BJ (cell line): ENCODE measurements at places on chromosomes 1 and 21. TPM values are rescaled to one million over a fixed set of nuclear protein-coding genes. Genes with fewer than 3 reads are reported as not detected.

The BACE2 gene
- 35.8 and 38.5 TPM in 2 replicates for polyA plus RNA-seq

DNA sequence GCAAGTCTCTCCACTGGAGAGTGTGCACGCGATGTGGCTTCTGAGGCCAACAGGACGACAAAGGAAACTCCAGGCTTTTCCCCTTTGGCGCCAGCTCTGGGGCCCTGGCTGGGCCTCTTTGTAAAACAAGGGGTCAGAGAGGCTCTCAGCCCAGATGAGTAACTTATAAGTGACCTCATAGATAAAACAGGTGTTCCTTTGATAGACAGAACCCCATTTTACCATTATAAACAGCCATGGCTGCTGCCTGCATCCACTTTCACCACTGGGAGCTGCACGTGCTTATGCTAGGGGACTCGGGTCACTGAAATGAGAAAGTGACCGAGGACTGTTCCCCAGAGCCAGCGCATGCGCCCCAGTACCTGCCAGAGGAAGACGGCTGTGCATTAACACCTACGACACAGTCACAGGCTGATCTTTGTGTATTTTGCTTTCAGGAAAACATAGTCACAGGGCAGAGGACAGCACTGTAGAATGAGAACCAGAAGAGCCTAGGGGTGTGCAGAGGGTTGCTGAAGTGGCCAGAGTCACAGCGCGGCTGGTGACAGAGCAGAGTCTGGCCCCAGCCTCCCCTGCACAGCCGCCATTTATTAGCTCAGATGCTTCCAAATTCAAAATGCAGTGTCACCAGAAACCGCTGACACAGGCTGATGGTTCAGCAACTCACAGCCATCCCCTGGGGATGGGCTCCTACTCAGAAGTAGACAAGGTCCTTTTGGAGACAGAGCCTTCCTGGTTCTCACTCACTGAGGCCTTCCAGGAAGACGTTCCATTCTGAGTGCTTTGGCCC lies 12.7 kb downstream of the RNF207 start:
- DNase-seq: no peak

- no peak for DNase-seq
Observed at GRCh38 chr1:55194851-55195250, 20.3 kb downstream of the USP24 start.

DNA sequence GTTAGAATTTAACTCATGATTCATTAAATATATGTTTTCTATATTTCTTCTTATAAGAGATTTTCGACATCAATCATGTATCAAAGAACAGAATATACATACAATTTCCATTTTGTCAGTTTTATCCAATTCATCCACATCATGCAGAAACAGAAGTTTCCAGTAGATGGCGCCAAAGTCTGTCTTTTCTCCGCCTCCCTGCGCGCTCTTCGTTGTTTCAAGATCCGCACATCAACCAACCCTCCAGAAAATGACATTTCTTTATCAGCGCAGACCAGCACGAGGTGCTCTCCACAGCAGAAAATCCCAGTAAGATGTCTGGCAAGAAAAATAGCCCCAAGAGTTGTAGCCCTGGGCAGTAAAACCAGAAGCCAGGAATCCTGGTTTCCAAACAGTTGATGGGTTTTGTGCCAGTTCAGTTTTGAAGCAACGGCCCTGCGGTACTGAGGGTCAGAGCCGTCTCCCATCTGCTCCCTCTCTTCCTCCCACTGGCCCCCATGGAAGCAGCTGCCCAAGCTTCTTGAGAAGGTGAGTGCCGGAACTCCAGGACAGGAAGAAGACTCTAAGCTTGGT lies 38.6 kb upstream of the GPR137B start:
- DNase-seq: no peak

DNA sequence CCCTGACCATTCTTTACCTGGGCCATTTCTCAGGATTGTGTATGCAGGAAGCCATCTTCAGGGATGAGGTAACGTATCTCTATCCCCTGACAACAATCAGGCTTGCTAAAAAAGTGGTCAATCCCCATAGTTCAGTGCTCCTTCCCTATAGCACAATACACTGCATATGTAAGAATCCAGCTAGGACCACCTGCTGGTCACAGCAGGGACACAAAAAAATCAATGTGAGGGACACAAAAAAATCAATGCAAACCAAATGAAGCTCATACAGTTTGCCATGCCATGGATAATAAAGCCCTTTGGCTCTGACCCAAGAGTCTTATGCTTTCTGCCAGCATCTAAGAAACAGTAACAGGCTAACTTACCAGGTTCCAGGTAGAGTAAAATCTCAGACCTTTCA lies 16.3 kb downstream of the ACBD6 start:
- DNase-seq: no peak

GRCh38 chr1:95252422-95252821 lies 18.4 kb downstream of the RWDD3 start:
- no peak for DNase-seq

GRCh38 chr21:19523746-19524145 lies 1120.2 kb upstream of the TMPRSS15 start:
- DNase-seq: no peak

GRCh38 chr1:23727362-23727811 lies 15.9 kb upstream of the ELOA start:
- no peak for DNase-seq

DNA sequence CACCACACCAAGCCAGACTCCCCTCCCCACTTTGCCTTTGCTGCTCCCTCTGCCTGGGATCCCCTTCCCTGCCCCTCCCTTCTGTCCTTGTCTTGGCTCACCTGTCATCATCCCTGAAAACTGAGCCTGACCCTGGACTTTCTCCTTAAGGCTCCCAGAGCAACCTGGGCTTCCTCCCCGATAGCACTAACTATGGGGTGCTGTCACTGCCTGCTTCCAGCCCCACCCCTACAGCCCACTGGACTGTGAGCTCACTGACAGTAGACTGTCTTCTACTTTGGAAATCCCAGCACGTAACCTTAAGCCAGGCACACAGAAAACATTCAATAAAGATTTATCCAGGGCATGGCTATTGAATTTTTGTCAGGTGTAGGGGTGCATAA lies 9.5 kb upstream of the CSF1 start:
- DNase-seq: no peak
